ENCODE measurements at places on chromosomes 3 and 15. TPM values are rescaled to one million over a fixed set of nuclear protein-coding genes. Genes with fewer than 3 reads are reported as not detected.

Gene H1-8
- total RNA-seq = not detected

Gene DUOX2
- 1.9 TPM for total RNA-seq

- H3K4me1 ChIP-seq = no peaks in the 10 kb centered on the region
- no peak overlapping the region for H3K27ac ChIP-seq
- no peak for DNase-seq
- no peaks in the 10 kb centered on the region for H3K27me3 ChIP-seq
- no peaks in the 10 kb centered on the region for H3K36me3 ChIP-seq
These were observed 63.9 kb downstream of the TRPC1 start for GRCh38 chr3:142787719-142788118.

DNA sequence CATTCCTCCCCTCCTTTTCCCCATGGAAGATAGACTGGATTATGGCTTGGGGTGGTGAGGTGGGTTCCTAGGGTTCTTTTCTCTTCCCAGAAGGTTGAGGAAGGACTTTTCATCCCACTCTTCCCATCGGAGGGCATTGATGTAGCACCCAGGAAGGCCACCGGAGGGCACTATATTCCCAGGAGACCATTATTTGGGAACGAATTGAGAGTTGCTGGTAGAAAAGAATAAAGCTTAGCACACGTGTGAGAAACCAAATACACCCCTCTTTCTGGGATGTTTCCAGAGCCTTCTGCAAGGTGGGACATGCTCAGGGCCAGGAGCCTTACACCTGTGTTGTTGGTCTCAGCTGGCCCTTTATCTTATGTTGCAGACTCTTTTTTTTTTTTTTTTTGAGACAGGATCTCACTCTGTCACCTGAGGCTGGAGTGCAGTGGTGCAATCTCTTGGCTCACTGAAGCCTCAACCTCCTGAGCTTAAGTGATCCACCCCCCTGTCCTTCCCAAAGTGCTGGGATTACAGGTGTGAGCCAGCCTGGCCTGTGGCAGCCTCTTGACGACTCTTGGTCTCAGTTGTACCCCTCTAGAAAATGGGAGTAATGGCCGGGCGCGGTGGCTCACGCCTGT lies 6.3 kb upstream of the CDC25A start:
- no peaks in the 10 kb centered on the region for H3K27me3 ChIP-seq
- DNase-seq = peak; percentile 71
- no peak overlapping the region for H3K27ac ChIP-seq

Gene MAPKAPK3
- total RNA-seq = 17.7 TPM

Gene GASK1A
- 70.6 TPM for total RNA-seq

- DNase-seq = no peak
- H3K4me3 ChIP-seq = no peak overlapping the region
- H3K27ac ChIP-seq = no peak overlapping the region
- no peaks in the 10 kb centered on the region for H3K36me3 ChIP-seq
These were observed 12.7 kb downstream of the GRM2 start for GRCh38 chr3:51719410-51720025.

- no peak for DNase-seq
- H3K36me3 ChIP-seq = no peaks in the 10 kb centered on the region
- peak overlapping the region; percentile 3 for H3K4me3 ChIP-seq
- peaks cover 4% of the 10 kb centered on the region for H3K4me1 ChIP-seq
- peak overlapping the region; percentile 40 for H3K27ac ChIP-seq
- H3K27me3 ChIP-seq = peaks cover 4% of the 10 kb centered on the region
These were observed 4.0 kb downstream of the ATP10A start for GRCh38 chr15:25858952-25859760.

DNA sequence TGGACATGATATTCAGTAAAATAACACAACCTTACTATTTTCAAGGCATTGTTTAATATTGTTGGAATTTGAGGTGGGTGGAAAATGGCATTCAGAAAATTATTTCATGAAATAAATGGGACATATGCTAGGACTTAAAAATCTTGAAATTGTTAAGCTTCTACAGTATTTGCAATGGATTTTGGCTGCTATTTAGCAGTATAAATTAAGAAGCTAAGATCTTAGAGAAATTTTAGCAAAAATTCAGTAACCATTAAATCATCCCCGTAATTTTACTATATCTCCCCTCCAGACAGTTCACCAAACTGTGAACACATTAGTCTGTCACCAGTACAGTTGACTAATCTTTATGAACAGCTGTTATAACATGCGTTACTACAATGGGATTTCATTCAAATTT lies 8.2 kb downstream of the DIPK2A start:
- peak overlapping the region; percentile 8 for H3K27ac ChIP-seq
- no peak overlapping the region for H3K4me3 ChIP-seq
- peaks cover 20% of the 10 kb centered on the region for H3K4me1 ChIP-seq
- H3K36me3 ChIP-seq = no peaks in the 10 kb centered on the region
- H3K27me3 ChIP-seq = no peaks in the 10 kb centered on the region

Gene PSMD2
- 226 TPM for total RNA-seq

- DNase-seq = no peak
- no peak overlapping the region for H3K27ac ChIP-seq
These were observed 23.9 kb upstream of the CEP152 start for GRCh38 chr15:48834756-48835155.

Gene SHF
- total RNA-seq = 31.4 TPM

DNA sequence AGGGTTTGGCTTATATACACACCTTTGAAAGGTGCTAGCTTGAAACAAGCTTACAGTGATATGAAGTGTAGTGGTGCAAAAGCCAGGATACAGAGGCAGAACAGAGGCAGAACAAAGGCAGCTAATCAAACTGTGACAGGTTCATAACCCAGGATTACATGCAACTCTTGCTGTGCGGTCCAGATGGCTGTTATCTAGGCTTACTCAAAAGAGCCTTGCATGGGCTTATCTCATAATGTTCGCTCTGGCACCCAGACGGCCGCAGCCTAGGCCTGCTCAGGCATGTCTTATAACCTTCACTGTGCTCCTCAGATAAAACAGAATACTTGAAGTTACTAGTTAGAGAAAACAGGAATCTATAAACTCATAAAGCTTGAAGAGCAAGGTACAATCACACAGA lies 22.8 kb upstream of the NOX5 start:
- no peak overlapping the region for H3K27ac ChIP-seq
- no peaks in the 10 kb centered on the region for H3K4me1 ChIP-seq

DNA sequence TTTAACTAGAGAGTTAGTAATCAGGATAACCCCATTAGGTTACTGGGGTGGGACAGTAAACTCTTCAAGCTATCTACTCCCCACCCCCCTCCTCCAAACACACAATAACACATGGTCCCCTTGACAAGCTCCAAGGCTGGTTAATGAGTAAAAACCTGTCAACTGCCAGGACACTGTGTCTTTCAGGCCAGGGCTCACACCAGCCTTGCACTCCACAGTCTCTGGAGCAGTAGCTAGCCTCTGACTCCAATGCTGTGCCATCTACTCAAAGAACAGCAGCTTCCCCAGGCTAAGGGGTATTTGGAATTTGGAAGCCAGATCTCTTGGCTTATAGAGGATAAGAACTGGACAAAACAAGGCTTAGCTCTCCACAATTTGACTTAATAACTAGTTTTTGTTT lies 115.8 kb downstream of the LRIG1 start:
- no peaks in the 10 kb centered on the region for H3K27me3 ChIP-seq
- DNase-seq = no peak
- no peak overlapping the region for H3K4me3 ChIP-seq
- peaks cover 24% of the 10 kb centered on the region for H3K36me3 ChIP-seq
- H3K27ac ChIP-seq = no peak overlapping the region

DNA sequence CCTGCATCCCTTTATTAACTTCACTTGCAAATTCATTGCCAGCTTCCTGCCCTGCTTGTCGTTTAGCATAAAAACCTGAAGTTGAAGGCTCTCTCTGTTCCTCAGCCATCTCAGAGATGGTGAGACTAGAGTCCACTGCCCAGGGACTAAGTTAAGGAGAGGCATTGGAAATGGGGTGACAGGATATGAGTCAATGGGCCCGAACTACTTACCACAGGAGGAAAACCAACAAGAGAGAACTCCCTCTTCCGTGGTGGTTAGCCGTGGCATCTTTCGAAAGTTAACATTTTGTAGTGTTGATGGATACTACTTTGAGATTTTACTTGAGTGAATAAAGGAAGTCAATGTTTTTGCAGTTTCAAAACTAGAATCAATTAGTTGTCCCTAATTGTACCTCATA lies 65.3 kb downstream of the LRTM1 start:
- no peak overlapping the region for H3K27ac ChIP-seq
- no peak for DNase-seq
- H3K4me3 ChIP-seq = no peak overlapping the region
- no peaks in the 10 kb centered on the region for H3K4me1 ChIP-seq
- H3K27me3 ChIP-seq = no peaks in the 10 kb centered on the region

GRCh38 chr3:187966096-187966495 lies 187.9 kb upstream of the LPP start:
- H3K27ac ChIP-seq = no peak overlapping the region
- no peaks in the 10 kb centered on the region for H3K4me1 ChIP-seq
- H3K4me3 ChIP-seq = no peak overlapping the region
- no peak for DNase-seq
- no peaks in the 10 kb centered on the region for H3K27me3 ChIP-seq

DNA sequence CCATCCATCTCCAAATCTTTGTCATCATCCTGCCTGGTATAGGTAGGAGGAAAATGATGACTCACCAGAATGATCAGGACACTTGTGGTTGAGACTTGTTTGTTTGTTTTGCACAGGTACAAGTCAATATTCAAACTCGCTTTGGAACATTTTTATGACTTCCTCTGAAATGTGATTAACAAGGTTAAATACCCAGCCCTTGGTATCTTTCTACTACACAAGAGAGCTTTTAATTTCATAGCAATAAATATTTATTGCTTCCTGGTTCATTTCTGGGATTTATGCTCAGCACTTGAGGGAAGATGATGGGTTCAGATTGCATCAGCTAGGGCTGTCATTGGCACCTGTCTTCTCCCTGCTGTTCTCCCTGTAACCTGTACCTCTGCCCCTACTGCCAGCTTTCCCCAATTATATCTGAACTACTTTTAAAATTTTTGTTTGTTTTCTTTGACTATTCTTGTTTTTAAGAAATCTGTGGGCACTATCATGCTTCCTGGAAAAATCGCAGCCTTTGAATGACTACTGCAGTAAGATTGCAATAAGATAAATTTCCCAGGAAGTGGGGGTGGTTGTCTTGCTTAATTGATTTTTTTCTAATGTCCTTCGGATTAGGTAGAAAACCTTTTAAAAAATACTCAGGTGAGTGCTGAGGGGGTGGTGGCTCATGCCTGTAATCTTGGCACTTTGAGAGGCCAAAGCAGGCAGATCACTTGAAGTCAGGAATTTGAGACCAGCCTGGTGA lies 24.3 kb upstream of the GCNT3 start:
- H3K27me3 ChIP-seq = no peaks in the 10 kb centered on the region
- no peaks in the 10 kb centered on the region for H3K36me3 ChIP-seq
- H3K4me1 ChIP-seq = no peaks in the 10 kb centered on the region
- H3K4me3 ChIP-seq = no peak overlapping the region
- no peak overlapping the region for H3K27ac ChIP-seq
- DNase-seq = no peak

Gene MRAS
- 181 TPM for total RNA-seq

- no peaks in the 10 kb centered on the region for H3K27me3 ChIP-seq
- no peaks in the 10 kb centered on the region for H3K36me3 ChIP-seq
- no peak overlapping the region for H3K4me3 ChIP-seq
- no peak overlapping the region for H3K27ac ChIP-seq
- DNase-seq = no peak
- H3K4me1 ChIP-seq = no peaks in the 10 kb centered on the region
These were observed 98.9 kb upstream of the CHL1 start for GRCh38 chr3:97417-98258.

All from tibial nerve (tissue), 4 donors.